Activated naive CD4-positive, alpha-beta T cell treated with anti-CD3 and anti-CD28 coated beads for 36 hours (primary cell): ENCODE measurements at places on chromosomes 2 and 18. TPM values are rescaled to one million over a fixed set of nuclear protein-coding genes. Genes with fewer than 3 reads are reported as not detected.

The FBXO36 gene
- 1.9 TPM for total RNA-seq

The CPO gene
- not detected for total RNA-seq

The REV1 gene
- total RNA-seq, result 32.3 TPM

The LAMA1 gene
- total RNA-seq, result not detected

The LYPD6 gene
- total RNA-seq, result not detected

- H3K27me3 ChIP-seq, result no peaks in the 10 kb centered on the region
- DNase-seq, result no peak
- H3K4me3 ChIP-seq, result no peak overlapping the region
- no peaks in the 10 kb centered on the region for H3K36me3 ChIP-seq
- H3K27ac ChIP-seq, result no peak overlapping the region
Measured at GRCh38 chr2:106975641-106976040, 89.7 kb upstream of the ST6GAL2 start.

GRCh38 chr2:118830881-118831280, 16.6 kb downstream of the EN1 start:
- no peak overlapping the region for H3K4me3 ChIP-seq
- H3K27ac ChIP-seq, result no peak overlapping the region
- DNase-seq, result no peak
- H3K4me1 ChIP-seq, result peaks cover 5% of the 10 kb centered on the region

GRCh38 chr2:241237949-241238371, 49.5 kb downstream of the ANO7 start:
- no peak overlapping the region for H3K4me3 ChIP-seq
- no peak overlapping the region for H3K27ac ChIP-seq
- no peak for DNase-seq
- H3K27me3 ChIP-seq, result no peaks in the 10 kb centered on the region
- no peaks in the 10 kb centered on the region for H3K4me1 ChIP-seq

DNA sequence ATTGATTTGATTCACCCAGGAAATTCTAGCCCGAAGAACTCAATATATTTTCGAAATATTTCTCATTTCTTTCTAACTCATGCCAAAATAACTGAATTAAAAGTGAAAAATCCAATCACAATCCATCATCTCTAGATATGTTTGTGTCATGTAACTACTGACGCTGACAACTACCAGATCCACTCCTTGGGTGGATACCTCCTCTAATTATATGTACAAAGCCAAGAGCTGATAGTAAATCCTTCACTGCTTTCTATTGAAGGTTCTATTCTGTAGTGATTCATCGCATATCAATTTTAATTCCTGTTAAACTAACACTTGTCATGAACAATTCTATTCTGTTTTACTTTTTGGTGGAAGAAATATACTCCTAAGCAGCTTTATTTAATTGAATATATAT, 1056.6 kb upstream of the NXPH2 start:
- no peak for DNase-seq
- no peak overlapping the region for H3K27ac ChIP-seq
- H3K36me3 ChIP-seq, result no peaks in the 10 kb centered on the region
- no peak overlapping the region for H3K4me3 ChIP-seq
- H3K4me1 ChIP-seq, result no peaks in the 10 kb centered on the region
- no peaks in the 10 kb centered on the region for H3K27me3 ChIP-seq

DNA sequence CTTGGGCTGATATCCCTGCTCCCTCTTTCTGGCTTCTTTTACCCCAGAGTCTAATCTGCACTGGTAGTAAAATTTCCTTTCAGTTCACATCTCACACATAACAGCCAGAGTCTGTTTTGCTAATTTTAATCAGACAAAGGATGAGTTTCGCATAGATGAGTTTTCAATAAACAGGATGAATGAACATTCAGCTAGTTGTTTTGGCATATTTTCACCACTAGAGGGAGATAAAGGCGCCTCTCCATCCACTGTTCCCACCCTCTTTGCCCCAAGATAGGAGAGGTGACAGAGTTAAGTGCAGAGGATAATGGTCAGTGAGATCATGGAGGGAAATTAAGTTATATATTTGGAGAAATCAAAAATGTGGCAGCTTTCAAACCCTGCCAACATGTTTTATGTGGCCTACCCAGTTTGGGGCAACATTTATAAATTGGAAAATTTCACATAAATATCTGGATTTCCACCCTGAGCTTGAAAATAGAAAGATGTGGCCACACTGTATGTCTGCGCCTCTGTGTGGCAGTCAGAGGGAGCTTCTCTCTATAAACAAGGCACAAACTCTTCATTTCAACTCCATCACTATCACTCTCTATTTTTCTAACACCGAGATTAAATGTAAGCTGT, 48.5 kb upstream of the DTNA start:
- no peak overlapping the region for H3K27ac ChIP-seq
- DNase-seq, result no peak
- H3K36me3 ChIP-seq, result no peaks in the 10 kb centered on the region

GRCh38 chr2:589281-590130, 87.7 kb downstream of the TMEM18 start:
- peaks cover 7% of the 10 kb centered on the region for H3K27me3 ChIP-seq
- H3K4me3 ChIP-seq, result no peak overlapping the region
- no peaks in the 10 kb centered on the region for H3K36me3 ChIP-seq
- DNase-seq, result no peak
- no peak overlapping the region for H3K27ac ChIP-seq

- H3K27me3 ChIP-seq, result no peaks in the 10 kb centered on the region
- no peak overlapping the region for H3K27ac ChIP-seq
- H3K4me3 ChIP-seq, result no peak overlapping the region
- DNase-seq, result no peak
Measured at GRCh38 chr2:167784084-167784425, 463.3 kb downstream of the STK39 start.

DNA sequence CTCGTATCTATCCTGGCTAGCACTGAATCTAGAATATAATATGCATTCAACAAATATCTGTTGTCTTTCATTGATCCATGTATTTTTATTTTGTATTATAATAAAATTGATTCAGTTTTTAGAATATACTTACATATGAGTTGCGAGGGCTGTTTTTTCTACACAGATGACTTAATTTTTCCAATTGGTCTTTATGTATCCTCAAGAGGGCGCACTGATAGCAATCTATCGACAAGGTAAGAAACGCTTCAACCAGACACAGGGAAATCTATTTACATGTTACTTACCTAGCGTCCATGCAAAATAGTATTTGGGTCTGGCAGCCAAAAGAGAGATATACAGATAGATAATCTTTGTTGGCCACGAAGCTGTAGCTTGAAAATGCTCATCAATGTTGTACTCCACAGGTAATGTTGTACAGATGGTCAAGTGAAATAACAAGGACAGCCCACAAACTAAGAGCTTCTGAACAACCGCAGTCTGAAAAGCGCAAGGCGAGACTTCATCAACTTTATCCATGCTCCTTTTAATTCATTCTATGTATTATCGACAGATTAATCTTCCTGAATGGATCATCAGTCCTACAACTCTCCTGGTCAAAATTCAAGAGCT, 35.5 kb upstream of the KIDINS220 start:
- H3K27ac ChIP-seq, result no peak overlapping the region
- no peak for DNase-seq
- H3K4me1 ChIP-seq, result no peaks in the 10 kb centered on the region
- no peaks in the 10 kb centered on the region for H3K36me3 ChIP-seq
- peaks cover 4% of the 10 kb centered on the region for H3K27me3 ChIP-seq

GRCh38 chr18:41768467-41768866, 186.6 kb upstream of the PIK3C3 start:
- H3K27ac ChIP-seq, result no peak overlapping the region
- H3K36me3 ChIP-seq, result no peaks in the 10 kb centered on the region
- no peaks in the 10 kb centered on the region for H3K4me1 ChIP-seq
- peaks cover 3% of the 10 kb centered on the region for H3K27me3 ChIP-seq
- no peak for DNase-seq
- H3K4me3 ChIP-seq, result no peak overlapping the region

DNA sequence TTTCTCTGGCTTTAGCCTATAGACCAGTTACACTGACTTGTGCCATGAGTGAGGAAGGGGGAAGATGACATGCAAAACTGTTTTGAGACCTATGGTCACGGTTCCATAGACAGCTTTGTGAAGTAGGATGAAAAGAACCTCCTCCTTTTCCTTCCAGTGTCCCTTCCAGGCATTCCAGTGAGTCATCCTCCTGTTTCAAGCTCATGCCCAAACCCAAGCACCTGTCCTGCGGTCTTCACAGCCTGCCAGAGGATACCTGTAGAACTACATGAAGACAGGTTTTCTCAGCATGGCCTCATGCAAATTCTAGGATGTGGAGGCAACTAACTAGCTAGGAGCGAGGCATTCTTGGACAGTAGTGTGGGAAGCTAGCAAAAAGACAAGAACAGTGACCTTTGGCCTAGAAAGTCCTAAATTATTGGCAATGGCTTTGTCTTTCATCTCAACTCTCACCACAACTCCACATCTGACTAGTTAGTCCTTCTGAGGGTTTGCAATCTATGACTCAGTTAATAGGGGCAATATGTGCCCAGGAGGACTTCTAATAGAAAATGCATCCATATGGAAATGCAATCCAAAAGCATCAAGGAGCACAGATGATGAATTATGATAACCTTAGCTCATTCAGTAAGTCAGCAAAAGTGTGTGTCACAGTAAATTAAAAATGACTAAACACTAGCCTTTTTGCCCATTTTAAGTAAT, 154.7 kb downstream of the RBM43 start:
- no peaks in the 10 kb centered on the region for H3K4me1 ChIP-seq
- no peaks in the 10 kb centered on the region for H3K36me3 ChIP-seq
- H3K27me3 ChIP-seq, result peaks cover 16% of the 10 kb centered on the region
- no peak overlapping the region for H3K4me3 ChIP-seq
- H3K27ac ChIP-seq, result no peak overlapping the region
- no peak for DNase-seq

DNA sequence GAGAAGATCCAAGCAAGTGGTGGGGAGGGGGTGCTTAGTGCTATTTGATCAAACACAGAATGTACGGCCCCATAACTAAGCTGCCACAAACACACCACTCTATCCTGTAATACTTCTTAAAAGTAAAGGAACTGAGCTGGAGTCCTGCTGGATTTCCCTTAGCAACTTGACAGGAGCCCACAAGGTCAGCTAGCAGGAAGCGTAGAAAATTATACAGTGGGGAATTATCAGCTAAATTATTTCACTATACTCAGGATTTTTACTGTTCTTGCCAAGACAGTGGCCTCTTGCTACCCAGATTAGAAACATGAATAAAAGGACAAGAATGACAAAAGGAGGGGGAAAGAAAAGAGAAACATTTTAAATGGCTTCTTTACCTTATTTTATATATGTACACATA, 217.1 kb downstream of the ZNF521 start:
- H3K27me3 ChIP-seq, result no peaks in the 10 kb centered on the region
- no peaks in the 10 kb centered on the region for H3K36me3 ChIP-seq
- H3K4me1 ChIP-seq, result no peaks in the 10 kb centered on the region
- H3K4me3 ChIP-seq, result no peak overlapping the region

DNA sequence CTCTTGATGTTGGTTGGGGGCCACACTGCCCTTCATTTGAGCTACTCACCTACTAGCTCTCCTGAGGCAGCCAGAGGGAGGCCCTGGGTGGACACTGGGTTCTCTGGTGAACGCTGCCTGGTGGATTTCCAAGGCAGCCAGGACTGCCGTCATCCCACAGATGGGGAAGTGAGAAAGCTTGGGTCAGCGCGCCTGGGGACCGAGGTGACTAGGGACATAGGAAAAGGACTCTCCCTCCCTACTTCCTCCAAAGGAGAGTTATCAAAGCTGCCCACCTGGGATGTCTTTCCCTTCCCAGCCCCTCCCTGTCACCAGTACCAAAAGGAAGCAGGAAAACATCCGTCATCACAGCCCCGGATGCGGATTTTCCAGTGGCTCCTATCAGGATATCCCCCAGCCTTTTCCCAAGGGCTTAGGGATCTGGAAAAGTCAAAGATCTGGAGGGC, 3.8 kb upstream of the SEMA4C start:
- peaks cover 40% of the 10 kb centered on the region for H3K4me1 ChIP-seq
- no peaks in the 10 kb centered on the region for H3K36me3 ChIP-seq
- H3K27me3 ChIP-seq, result peaks cover 6% of the 10 kb centered on the region
- peak overlapping the region; percentile 38 for H3K27ac ChIP-seq

DNA sequence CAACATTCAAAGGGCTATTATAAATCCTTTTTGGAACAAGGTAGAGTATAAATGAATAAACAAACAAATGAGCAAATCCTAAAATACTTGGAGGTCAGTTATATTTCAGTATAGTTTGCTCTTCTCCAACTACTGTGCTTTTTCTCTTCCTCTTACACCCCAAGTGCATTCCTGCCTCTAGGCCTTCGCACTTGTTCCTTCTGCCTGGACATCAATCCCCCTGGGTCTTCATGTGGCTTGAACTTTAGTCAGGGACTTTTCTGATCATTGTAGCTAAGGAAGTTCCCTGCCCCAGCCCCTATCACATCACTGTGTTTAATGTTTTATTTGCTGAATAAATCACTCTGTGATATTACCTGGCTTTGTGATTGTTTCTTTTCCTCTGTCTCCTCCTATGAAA, 418.2 kb upstream of the HNRNPA3 start:
- H3K27ac ChIP-seq, result no peak overlapping the region
- H3K4me3 ChIP-seq, result no peak overlapping the region
- H3K4me1 ChIP-seq, result no peaks in the 10 kb centered on the region
- DNase-seq, result no peak
- H3K36me3 ChIP-seq, result no peaks in the 10 kb centered on the region

- no peaks in the 10 kb centered on the region for H3K27me3 ChIP-seq
- DNase-seq, result no peak
- no peaks in the 10 kb centered on the region for H3K4me1 ChIP-seq
- H3K36me3 ChIP-seq, result no peaks in the 10 kb centered on the region
- H3K4me3 ChIP-seq, result no peak overlapping the region
Measured at GRCh38 chr2:49515996-49516782, 361.9 kb upstream of the FSHR start.

- H3K27me3 ChIP-seq, result no peaks in the 10 kb centered on the region
- H3K4me1 ChIP-seq, result peaks cover 2% of the 10 kb centered on the region
- H3K27ac ChIP-seq, result no peak overlapping the region
- DNase-seq, result no peak
- H3K4me3 ChIP-seq, result no peak overlapping the region
Measured at GRCh38 chr2:208189069-208189809, 591 bp downstream of the C2orf80 start.

DNA sequence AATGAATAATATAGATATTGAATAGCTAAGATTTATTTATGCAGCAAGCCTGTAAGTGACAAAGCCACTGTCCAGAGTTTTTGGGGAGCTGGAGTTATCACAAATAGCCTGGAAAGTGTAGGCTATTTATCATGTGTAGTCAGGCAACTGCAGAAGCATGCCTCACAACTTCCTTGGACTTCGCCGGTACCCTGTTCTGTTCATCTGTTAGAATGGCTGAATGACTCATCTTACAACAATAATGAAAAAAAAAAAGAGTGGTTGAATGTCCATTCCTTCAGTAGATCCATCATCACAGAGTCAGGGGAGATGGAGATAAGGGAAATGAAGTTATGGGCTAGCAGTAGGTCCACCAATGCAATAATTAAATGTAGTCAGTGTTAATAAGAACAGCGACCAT, 24.0 kb upstream of the ATP5MC3 start:
- H3K27me3 ChIP-seq, result peaks cover 5% of the 10 kb centered on the region
- H3K4me1 ChIP-seq, result peaks cover 2% of the 10 kb centered on the region
- no peak for DNase-seq
- H3K27ac ChIP-seq, result no peak overlapping the region
- H3K4me3 ChIP-seq, result no peak overlapping the region
